ENCODE measurements at places on chromosomes 2 and 18.

DNA sequence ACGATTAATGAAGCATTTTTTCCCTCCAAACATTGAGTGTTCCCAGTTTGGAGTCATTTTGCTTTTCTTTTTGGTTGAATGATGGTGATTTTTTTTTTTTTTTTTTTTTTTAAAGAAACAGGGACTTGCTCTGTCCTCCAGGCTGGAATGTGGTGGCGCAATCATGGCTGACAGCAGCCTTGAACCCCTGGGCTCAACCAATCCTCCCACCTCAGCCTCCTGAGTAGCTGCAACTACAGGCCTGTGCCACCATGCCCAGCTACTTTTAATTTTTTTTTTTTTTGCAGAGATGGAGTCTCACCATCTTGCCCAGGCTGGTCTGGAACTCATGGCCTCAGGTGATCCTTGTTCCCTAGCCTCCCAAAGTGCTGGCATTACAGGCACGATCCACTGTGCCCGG is 46.2 kb downstream of the IMPA2 start:
- no peak for DNase-seq

- no peak for DNase-seq
These were observed 51.7 kb downstream of the COX7A2L start for GRCh38 chr2:42309366-42309765.

- no peak for DNase-seq
These were observed 4.4 kb downstream of the ACTR3 start for GRCh38 chr2:113894156-113894743.

DNA sequence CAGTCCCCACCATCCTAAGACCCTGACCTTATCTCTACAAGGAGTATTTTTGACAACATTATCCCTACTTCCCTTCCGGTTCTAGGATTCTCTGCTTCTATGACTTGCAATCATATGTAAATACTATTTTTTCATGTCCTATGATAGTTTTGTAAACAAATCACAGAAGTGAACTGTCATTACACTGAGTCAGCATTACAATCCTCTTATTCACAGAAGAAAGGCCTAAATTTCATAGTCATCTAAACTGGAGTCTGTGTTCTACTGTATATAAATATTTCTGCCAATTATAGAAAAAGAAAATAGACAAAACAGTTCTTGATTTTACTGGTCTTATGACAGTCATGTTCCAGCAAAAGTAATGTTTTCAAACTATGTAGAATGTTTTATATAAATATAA is 265.1 kb downstream of the NCKAP5 start:
- no peak for DNase-seq

- DNase-seq, result no peak
These were observed 24.1 kb upstream of the OTOS start for GRCh38 chr2:240164586-240164985.

DNA sequence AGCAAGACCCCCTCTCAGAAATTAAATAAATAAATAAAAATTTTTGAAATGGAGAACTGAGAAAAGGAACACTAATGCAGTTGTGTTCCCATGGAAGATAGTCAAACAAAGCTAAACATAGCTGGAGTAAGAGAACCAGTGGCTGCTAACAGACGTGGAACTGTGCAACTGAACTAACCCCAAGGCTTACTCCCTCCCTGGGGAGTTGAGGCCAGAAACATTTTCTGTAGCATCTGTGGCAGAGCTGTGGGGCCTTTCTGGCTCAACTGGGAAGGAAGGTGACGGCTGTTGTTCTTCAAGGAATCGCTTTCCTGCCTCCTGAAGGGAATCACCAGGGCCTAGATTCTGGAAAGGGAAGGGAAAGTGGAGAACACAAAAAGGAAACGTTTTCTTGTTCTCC is 53.9 kb upstream of the B3GNT2 start:
- DNase-seq, result no peak

DNA sequence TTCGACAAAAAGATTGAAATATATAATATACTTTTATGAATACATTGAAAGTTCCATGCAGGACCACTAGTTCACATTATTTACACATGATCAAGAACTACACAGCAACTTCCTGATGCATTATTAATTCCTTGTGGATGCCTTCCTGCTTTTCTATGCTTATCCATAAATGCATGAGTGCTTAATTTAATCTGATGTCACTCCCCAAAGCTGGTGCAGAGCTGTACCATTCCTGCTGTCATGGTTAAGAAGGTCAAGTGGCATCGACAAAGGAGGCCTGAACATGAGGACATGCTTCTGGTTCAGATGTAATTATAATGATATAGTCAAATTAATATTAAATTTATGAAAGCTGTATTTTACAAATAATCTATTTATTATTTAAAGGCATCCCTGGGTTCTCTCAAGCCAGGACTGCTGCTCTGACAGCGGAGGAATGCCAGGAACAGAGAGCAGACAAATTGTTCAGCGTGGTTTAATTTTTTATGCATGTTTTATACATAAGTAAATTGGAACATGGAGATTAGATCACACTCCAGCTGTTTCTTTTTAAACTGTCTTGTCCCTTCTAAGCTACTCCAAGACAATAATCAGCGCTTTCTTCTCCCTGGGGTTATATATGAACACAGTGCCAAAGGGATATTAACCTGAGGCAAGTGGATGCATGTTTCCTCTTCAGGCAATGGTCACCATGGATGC is 307.3 kb upstream of the CNTNAP5 start:
- DNase-seq, result no peak

DNA sequence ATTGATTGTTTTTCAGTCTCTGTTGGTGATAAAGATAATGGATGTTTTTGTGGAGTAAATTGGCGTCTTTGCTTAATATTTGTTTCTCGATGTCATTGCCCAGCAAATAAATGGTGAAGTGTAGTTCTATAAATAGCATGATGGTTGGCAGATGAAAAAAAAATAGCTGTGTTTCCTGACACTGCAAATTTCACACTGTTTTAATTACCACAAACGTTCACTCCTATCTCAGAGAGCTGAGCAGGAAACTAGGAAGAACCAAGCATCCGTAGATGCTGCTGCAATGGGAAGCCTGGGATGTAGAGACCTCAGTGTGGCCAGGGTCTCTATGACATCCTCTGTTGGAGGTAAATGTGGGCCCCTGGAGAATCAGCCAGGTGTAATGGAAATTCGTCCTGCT is 183.2 kb downstream of the CYRIA start:
- DNase-seq, result no peak

GRCh38 chr2:203707530-203707929 is 1.1 kb downstream of the CD28 start:
- no peak for DNase-seq

GRCh38 chr18:7567474-7568425 is 634 bp downstream of the PTPRM start:
- peak; percentile 11 for DNase-seq

- DNase-seq, result no peak
These were observed 50.0 kb downstream of the MC4R start for GRCh38 chr18:60322591-60322990.

DNA sequence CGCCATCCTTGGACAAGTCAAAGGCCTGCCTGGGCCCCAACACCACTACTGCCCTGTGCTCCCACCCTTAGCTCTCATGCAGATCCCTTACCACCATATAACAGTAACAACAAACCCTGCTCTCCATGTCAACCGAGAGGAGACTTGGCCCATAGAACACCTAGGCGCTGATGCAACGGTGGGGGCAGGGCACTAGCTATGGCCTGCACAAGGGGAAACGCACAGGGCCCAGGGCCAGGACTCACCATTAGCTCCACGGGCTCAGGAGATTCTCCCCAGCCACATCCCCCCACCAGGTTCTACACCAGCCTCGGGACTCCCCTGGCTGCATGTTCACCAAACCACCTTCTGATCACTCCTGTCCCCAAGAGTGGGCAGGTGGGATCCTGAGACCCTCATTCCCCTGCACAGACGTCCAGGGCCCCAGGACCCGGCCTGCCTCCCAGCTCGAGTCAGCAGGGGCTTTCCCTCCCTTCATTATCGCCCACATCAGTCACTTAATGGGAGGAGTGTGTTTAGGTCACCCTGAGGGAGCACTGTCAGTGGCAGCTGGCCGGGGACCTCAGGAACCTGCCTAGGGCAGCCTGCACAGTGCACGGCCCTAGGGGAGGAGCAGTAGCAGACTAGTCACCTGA is 29.3 kb downstream of the ANKMY1 start:
- DNase-seq, result no peak

DNA sequence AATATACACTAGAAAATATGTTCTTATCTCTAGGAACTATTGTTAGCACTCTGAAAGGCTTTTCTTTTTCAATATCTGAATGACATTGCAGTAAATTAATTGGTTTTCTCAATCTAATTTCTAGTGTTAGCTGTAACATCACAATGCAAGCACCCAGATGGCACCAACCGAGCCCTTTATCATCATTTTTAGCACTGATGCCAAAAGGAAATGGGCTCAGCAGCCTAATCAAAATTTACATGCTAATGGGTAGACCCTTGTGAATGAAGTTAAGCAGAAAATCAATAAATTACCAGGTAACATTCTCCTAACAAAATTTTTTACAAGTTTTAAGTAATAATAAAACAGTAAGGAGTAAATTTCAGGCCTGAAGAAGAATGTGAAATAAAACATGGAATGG is 53.5 kb upstream of the PGAP1 start:
- no peak for DNase-seq

DNA sequence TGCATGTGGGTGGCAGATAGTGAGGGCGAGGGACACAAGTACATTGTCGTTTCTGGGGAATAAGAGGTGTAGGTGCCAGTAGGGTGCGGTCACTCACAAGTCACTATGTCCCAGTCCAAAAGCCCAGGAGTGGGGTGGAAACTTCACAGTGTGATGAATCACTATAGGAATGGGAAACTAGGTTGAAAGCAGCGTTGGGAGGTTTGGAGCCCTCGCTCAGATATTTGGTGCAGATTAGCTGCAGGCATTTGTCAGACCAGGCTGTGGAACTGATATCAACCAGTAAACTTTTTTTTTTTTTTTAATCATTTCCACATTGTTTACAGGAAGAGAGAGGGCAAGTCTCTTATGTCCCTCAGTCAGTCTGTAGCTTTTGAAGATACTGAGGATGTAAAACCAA is 121.8 kb downstream of the CERS6 start:
- no peak for DNase-seq

DNA sequence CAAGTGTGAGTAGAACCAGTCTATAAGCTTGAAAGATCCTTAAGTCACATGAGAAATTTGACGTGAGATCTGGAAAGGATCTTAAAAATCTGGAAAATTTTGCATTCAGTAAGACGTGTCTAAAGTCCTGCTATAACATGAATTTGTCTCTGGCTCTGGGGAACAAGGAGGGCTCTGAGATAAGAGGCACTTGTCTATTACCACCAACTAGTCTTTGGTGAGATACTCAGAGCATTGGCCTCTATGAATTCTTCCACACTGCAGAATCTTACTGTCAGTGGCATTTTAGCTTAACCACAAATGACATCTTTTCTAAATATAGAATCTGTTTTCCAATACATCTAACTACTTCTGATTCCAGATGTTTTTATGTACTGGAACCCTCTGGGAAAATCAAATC is 1504.5 kb downstream of the DPP10 start:
- no peak for DNase-seq

- DNase-seq, result no peak
These were observed 210.1 kb downstream of the WDR7 start for GRCh38 chr18:56861244-56861643.

GRCh38 chr2:31287654-31288053 is 53.7 kb downstream of the EHD3 start:
- DNase-seq, result no peak

- no peak for DNase-seq
These were observed 32.6 kb upstream of the LPIN1 start for GRCh38 chr2:11713815-11714214.

DNA sequence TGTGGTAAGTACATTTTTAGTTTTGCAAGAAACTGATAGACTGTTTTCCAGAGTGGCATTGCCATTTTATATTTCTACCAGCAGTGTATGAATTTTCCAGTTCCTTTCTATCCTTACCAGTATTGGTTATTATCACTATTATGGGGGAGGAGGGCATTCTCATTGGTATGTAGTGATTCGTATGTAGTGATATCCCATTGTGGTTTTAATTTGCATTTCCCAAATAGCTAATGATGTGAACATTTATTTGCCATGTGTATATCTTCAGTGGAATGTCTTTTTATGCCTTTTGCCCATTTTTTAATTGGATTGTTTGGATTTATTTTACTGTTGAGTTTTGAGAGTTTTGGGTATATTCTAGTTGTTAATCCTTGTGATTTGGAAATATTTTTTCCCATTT is 16.9 kb downstream of the EIF5B start:
- no peak for DNase-seq

- DNase-seq, result no peak
These were observed 309.3 kb upstream of the PIK3C3 start for GRCh38 chr18:41645589-41646360.

GRCh38 chr2:72955228-72956049 is 38.1 kb downstream of the EMX1 start:
- no peak for DNase-seq

- no peak for DNase-seq
These were observed 802.0 kb downstream of the DCC start for GRCh38 chr18:53142005-53142404.

DNA sequence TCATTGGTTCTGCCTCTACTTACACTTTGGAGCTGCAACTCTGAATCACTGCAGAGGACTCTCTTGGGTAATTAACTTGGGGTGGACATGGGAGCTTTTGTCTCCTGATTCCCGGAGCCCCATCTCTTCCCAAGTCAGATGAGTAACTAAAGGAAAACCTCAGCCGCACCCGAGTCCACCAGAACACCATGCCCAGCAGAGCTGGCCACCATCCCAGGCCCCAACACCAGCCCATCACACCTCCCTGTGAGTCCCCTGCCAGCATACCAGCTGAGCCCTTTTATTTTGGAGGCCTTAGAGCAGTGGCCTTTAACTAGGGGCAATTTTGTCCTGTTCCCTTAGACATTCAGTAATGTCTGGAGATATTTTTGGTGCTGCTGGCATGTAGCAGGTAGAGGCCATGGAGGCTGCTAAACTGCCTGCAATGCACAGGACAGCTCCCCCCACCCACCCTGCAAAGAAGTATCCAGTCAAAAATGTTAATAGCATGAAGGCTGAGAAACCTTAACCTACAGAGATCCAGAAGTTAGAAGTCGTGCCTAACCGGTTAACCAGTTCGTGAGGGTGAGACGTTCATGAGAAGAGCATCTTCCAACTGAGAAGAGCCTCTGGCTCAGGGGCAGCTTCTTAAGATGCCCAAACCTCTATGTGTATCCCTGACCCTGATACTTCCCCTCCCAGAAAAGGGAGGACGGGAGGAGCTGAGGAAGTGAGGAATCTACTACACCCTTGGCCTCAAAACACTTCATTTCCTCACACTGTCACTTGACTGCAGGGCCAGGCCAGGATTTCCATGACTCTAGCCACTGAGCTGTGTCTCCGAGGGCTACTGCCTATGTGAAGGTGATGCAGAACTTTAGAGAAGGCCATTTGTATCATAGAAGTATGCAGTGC is 139.9 kb upstream of the EPAS1 start:
- no peak for DNase-seq

- DNase-seq, result no peak
These were observed 8.5 kb downstream of the FAM117B start for GRCh38 chr2:202643012-202643858.

GRCh38 chr18:69239849-69240674 is 160.6 kb upstream of the DOK6 start:
- DNase-seq, result no peak
